MCF 10A (cell line): ENCODE measurements at places on chromosomes 7 and 10.

DNA sequence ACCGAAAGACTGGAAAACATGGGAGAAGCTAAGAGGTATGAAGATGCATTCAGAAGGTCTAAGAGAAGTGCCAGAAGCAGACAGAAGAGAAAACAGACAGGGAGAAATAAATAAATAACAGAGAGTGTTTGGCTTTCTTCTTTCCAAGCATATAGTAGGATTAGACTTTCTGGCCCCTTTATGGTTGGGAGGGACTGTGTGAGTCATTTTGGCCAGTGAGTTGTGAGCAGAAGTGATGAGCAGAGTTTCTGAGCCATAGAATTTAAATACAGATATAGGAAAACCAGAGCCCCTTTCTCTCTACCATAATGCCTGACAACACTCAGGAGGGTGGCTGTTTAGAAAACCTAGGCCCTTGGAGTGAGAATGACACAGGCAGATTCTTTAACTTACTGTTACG is 171.0 kb downstream of the PPP1R17 start:
- H3K27me3 ChIP-seq, result no peaks in the 10 kb centered on the region
- H3K27ac ChIP-seq, result no peak overlapping the region
- H3K36me3 ChIP-seq, result no peaks in the 10 kb centered on the region

GRCh38 chr10:124126145-124126982 is 33.0 kb upstream of the CHST15 start:
- no peak overlapping the region for H3K27ac ChIP-seq
- H3K4me1 ChIP-seq, result no peaks in the 10 kb centered on the region
- H3K4me3 ChIP-seq, result no peak overlapping the region
- H3K27me3 ChIP-seq, result no peaks in the 10 kb centered on the region
- no peaks in the 10 kb centered on the region for H3K36me3 ChIP-seq
- DNase-seq, result no peak

GRCh38 chr10:118980135-118980865 is 49.2 kb upstream of the NANOS1 start:
- H3K27me3 ChIP-seq, result no peaks in the 10 kb centered on the region
- no peak overlapping the region for H3K4me3 ChIP-seq
- H3K27ac ChIP-seq, result no peak overlapping the region

DNA sequence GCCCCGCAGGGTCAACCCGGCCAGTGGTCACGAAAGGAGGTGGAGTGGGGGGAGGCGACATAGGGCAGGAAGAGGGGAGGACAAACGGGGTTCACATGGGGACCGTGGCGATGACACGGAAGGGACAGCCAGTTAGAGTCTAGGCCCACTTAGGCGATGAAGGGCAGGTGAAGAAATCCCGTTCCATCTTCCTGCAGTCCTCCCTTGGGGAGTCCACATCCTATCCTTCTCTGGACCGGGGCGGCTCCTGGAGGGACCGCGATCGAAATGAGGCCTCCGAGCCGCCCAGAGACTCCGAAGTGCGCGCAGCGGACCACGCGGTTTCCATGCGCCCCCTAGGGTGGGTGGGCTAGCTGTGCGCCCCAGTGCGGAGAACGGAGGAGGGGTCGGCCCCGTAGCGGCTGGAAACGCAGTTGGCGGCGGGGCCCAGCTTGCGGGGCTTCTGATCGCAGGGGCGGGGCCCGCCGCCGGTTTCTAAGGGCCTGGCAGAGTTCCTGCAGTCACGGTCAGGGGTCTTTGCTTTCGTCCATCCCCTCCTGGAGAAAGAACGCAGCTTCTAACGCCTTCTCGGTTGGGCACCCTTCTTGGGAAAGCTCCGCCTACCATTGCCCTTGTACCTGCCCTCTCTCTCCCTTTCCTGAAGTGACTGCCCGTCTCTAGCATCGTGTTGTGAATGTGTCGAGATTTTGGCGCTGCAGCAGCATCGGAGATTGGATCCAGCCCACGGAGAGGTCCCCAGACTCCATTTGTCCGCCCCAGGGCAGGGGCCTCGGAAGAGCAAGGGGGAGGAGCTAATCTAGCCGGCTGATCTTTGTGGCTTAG is 17.9 kb upstream of the TMEM225B start:
- H3K4me1 ChIP-seq, result no peaks in the 10 kb centered on the region
- DNase-seq, result no peak
- H3K4me3 ChIP-seq, result no peak overlapping the region
- no peaks in the 10 kb centered on the region for H3K27me3 ChIP-seq
- peaks cover under 1% of the 10 kb centered on the region for H3K36me3 ChIP-seq
- no peak overlapping the region for H3K27ac ChIP-seq

GRCh38 chr10:87723500-87723899 is 63.8 kb downstream of the PAPSS2 start:
- no peaks in the 10 kb centered on the region for H3K27me3 ChIP-seq
- H3K27ac ChIP-seq, result no peak overlapping the region
- no peak overlapping the region for H3K4me3 ChIP-seq
- no peaks in the 10 kb centered on the region for H3K36me3 ChIP-seq
- no peaks in the 10 kb centered on the region for H3K4me1 ChIP-seq
- DNase-seq, result no peak
